ENCODE measurements at places on chromosomes 6 and 20. TPM values are rescaled to one million over a fixed set of nuclear protein-coding genes. Genes with fewer than 3 reads are reported as not detected.

DNA sequence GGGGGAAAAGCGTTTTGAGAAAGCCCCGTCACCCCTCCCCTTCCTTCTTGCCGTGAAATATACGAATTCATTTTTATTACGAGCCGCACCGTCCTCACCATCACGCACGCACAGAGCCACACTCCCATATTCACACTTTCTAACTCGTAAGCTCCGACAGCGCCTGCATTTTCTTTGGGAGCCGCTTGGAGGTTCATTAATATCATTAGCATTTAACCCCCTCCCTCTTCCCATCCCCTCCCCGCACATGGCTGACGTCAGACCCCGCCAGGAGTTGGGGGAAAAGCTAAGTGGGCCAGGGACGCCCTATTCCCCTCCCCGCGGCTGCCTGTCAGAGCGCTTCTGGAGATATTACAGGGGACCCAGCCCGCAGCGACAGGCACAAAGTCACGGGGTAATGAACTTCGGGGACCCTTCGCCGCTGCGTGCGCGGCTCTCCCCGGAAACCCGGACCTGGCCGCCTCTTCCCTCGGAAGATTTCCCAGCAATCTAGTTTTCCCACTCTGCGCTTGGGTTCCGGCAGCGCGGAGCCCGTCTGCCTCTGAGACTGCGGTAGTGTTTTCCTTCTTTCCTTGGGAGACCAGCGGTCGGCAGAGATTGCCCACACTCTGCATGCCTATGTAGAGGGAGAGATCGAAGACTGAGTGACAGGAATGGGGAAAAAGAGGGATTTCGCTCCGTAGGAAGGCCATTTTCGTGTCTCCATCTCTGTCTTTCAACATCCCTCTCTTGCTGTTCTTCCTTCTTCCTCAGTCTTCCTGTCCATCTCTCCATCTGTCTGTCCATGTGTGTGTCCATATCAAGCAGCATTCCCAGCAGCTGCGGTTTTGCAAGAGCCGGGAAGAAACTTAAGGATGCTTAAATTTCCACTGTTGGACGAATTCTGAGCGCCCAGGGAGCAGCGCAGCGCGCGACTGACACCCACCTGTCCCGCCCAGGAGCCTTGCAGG is at the start of gene NR2E1:
TSS of gene NR2E1 (plus strand) at position 309 of the 950 bp plus-strand sequence. CDS start 744 bp downstream, outside the sequence.
- DNase-seq, result no peak

DNA sequence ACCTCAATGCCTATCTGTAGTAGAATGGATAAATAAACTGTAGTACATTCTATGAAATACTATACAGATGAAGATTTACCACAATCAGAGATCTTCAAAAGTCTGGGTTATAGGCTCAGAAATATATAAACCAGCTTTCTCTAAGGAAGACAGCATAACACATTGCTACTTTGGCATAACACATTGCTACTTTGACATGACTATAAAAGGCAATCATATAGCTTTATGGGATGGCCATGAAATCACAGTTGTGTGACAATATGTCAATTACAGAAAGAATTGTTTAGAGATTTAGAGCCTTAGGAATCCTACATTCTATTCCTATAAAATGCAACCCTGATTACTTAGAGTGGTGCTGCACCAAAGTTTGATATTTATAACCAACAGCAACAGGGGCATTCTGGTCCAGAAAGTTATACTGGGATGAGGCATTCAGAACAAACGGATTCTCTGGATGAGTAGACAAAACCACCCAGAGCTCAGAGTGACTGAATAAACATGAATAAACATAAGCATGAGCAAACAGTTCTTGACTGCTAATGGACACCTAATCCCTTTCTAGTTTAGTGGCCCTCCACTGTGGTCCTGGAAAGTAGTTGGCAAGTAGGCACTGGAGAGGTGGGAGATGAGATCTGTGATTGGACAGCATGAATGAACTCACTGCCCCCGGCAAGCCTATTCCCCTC is 12.0 kb downstream of the TTI1 start:
- DNase-seq, result no peak

- DNase-seq, result no peak
These were observed 84.9 kb upstream of the TGM3 start for GRCh38 chr20:2210646-2211552.

DNA sequence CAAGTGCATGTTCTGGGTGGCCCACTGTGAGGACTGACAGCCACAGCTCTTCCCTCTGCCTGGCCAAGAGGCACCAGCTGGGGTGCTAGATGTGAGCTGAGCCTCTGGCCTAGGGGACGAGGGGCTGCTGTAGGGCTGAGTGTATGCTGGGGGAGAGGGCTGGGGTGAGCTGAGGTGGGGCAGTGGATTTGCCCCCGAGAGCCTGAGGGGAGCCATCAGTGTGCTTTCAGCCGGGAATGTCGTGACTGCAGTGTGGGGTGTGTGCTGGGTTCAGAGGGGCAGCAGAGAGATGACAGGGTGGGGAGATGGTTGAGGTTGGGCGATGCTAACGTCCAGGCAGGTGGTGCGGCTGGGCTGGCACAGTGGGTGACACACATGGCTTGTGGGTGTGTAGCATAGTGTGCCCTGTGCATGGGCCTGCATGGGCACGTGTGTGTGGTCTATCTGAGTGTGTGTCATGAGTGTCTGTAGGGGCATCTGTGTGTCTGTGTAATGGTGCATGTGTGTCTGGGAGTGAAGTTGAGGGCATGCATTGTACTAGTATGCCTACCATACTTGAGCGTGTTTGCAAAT is 46.0 kb upstream of the BLCAP start:
- peak; percentile 27 for DNase-seq

DNA sequence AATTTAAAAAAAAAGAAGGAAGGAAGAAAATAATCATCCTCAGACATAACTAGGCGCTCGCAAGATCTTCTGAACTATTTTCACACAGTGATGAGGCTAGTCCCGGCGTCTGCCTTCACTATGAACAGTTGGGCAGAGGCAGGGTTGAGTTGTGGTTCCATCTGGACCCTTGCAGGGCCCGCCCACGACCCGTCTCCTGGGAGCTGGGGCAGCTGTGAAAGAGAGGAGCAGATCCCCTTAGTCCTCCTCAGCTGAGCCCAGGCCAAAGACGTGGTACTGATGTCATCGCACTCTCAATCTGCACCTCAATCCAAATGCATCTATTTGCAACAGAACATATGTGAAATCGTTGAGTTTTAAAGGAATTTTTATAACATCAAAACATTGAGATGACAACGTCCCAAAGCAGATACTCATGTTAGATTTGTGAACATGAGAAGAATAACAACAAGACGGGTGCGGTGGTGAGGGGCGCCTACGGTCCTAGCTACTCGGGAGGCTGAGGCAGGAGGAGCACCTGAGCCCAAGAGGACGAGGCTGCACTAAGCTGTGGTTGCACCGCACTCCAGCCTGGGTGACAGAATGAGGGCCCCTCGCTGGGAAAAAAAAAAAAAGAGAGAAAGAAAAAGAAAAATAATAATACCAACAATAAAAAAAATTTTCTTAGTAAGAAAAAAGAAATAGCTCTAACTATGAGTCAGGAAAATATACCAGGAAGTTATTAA is 15.3 kb downstream of the TCFL5 start:
- DNase-seq, result no peak

DNA sequence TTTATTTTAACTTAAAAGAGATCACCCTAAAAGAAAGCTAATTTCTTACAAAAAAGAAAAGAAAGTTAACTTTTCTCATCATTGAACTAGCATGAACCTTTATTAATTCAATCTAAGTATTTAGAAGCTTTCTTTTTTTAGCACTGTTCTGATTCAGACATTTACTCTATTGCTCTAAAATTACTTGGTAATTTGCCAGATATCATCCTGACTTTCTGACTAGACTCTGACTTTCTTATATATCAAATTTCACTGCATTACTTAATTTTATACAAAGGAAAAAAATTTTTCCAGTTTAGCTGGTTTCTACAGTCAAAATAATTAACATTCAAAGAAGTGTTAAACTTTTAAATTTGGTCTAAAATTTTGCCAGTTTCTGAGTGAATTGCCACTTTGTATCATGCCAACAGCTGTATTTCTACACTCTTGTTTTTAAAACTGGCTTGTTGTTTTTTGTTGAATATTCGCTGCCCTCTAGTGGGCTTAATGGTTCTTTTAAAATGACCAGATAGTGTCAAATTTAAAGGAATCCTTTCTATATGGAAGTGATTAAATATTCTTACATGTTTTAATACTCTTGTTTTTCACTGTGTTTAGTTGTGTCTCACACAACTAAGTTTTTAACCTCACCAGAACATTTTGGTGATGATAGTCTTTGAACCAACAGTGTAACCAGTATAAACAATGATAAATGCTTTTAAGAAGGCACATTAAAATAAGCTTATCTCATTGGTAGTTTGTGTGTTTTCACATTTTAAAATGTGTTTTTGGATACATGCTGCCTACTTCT is 102.0 kb downstream of the POPDC3 start:
- DNase-seq, result no peak

DNA sequence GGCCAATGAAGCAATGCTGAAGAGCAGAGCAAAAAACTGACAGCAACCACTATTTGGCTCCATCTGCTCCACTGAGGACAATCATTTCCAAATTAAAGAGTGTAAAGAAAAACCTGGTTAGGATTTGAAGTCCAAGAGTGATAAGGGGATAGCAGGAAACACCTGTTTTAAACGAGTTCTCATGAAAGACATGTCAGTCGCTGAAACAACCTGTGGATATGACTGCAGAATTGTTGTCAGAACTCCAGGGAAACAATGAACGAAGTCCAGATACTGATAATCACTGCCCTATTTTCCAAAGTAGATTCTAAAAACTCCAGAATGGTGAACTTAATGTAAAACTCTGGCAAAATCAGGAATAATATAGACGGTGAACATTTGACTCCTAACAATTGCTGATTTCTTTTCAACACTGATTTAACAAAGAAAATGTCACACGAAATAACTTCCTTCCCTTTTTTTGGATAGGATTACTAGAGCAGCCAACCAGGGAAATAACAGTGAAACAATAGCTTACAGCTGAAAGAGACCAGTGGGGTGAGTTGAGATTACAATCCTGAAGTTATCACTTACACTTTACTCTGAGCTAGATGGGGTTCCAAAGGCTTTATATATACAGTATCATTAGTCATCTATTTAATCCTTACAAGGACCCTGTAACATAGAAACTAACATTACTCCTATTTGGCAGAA is 83.7 kb downstream of the ELOVL5 start:
- DNase-seq, result no peak

DNA sequence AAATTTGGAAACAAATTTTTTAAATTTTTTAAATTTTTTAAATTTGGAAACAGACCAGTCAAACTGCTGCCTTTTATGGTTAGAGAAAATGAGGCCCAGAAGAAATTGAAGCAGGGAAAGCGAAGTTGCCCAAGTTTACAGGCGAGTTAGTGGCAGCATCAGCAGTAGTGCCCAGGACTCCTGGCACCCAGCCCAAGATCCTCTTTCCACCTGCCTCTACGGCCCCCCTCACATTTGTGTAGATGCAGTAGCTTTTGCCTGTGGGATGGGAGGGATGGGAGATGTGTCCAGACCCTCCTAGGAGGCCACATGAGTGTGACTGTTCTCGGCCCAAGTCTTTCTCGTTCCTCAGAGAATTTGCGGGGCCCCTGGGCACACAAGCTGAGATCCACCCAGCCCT is 49.8 kb downstream of the HNF4A start:
- no peak for DNase-seq

DNA sequence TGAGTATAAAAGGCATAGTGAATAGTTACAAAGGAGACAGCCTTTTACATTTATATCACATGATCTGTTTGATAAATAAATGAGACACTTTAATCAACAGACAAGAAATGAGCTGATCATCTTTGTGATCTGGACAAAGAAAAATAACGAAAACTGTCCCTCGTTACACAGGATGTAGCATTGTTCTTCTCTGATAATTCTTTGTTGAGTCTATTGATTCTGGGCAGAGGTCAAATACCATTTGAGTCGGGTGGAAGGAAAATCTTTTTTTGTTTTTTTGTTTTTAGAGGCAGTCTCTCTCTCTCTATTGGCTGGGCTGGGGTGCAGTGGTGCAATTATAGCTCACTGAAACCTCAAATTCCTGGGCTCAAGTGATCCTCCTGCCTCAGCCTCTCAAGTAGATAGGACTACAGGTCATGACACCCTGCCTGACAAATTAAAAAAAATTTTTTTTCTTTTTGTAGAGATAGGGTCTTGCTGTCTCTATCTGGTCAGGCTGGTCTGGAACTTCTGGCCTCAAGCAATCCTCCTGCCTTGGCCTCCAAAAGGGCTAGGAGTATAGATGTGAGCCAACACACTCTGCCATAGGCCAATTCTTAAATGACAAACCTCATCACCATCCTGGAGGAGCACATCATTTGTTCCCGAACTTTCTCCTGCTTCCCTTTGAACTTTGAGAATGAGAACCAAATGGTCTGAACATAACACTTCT is 41.8 kb downstream of the CCDC170 start:
- DNase-seq, result no peak

GRCh38 chr6:167836721-167837120 is 10.0 kb downstream of the AFDN start:
- no peak for DNase-seq

DNA sequence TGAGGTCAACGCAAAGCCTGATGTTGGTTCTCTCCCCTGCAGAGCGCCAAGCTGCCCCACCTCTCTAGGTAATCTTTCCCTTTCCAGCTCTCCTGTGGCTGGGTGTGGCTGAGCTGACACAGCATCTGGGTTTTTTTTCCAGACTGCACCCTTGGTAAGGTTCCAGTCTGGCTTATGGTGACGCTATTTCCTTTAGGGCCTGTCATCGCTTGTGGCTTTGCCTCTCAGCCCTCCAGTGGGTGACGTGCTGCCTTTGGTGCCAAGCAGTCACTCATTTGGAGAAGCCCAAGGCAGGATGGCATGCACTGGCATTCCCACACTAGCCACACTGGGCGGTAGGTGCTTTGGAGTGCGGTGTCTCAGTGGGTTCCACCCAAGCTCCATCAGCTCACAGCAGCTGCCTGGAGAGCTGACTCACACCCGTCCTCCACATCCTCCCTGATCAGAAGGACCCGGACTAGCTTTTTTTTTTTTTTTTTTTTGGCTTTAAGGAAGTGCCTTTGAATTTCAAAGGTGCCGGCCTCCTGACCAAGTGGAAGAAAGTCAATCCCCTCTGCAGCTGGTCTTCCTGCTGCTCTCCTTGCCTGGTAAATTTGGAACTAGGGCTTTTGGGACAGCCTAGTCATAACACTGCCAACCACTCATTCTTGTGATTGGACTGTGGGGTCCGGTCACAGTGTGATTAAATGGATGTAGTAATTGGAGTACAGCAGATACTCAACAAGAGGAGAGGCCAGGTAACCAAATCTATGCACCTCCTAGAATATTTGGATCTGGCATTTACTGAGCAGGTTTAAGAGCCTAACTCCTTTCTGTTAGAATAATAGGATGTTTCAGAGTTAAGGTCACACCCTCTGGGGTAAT is 153.6 kb downstream of the CD83 start:
- peak; percentile 62 for DNase-seq

FGD2 gene
- 32.0 TPM for total RNA-seq

NHSL1 gene
- total RNA-seq, result 25.1 TPM

ALDH5A1 gene
- 39.6 TPM for total RNA-seq

CST4 gene
- not detected for total RNA-seq

ID1 gene
- total RNA-seq, result 367 TPM

MEI4 gene
- total RNA-seq, result 0.47 TPM

DEFB114 gene
- not detected for total RNA-seq

SLC2A4RG gene
- total RNA-seq, result 93.6 TPM

CALHM4 gene
- total RNA-seq, result not detected

Measured in ureter (tissue), 1 donor.